ENCODE measurements at places on chromosomes 16 and 17.

GRCh38 chr16:56609463-56609921 is 1.1 kb downstream of the MT2A start:
- DNase-seq, result peak; percentile 87

DNA sequence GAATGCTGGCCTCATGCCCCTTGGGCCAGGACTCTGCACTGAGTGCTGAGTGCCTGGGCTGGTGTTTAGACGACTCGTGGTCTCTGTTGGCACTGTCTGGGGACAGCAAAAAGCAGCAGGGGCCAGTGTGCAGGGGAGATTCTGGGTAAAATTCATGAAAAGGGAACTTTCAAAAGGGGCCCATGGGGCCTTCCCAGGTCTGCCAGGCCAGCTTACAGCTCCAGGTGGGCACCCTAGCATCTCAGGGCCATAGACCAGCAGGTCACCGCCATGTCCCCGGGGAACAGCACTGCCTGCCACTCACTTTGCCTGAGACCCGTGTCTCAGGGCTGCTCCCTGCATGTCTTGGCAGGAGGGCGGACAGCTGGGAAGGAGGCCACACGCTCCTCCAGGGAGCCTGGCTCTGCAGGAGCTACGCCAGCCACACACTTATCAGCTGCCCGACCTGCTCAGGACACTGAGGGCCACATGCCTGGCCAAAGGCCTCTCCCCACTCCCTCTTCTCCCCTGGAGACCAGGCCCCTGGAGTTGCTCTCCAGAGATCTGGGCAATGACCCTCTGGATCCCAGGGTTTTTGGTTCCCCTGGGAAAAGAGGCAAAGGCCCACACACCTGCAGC is 8.8 kb upstream of the FASN start:
- no peak for DNase-seq

GRCh38 chr17:13609941-13610340 is 8.2 kb upstream of the HS3ST3A1 start:
- DNase-seq, result no peak

- peak; percentile 37 for DNase-seq
Observed at GRCh38 chr16:4261557-4262172, 11.2 kb downstream of the TFAP4 start.

DNA sequence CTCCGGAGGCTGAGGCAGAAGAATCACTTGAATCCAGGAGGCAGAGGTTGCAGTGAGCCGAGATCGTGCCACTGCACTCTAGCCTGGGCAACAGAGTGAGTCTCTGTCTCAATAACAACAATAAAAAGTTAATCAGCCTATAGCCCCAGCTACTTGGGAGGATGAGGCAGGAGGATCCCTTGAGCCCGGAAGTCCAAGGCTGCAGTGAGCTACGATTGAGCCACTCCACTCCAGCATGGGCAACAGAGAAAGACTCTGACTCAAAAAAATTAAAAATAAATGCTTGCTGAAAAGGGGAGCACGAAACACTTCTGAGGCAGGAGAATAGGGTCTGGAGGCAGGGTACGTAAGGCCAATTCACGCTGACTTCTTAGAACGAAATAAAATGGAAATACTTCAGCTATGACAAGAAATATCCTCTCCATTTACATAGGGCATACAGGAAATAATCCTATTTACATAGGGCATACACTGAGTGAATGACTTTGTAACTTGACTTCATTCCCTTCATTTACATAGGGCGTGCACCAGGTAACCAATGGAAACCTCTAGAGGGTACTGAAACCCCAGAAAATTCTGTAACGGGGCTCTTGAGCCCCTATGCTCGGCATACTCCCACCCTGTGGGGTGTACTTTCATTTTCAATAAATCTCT is 3.2 kb upstream of the PRPSAP1 start:
- DNase-seq, result no peak

DNA sequence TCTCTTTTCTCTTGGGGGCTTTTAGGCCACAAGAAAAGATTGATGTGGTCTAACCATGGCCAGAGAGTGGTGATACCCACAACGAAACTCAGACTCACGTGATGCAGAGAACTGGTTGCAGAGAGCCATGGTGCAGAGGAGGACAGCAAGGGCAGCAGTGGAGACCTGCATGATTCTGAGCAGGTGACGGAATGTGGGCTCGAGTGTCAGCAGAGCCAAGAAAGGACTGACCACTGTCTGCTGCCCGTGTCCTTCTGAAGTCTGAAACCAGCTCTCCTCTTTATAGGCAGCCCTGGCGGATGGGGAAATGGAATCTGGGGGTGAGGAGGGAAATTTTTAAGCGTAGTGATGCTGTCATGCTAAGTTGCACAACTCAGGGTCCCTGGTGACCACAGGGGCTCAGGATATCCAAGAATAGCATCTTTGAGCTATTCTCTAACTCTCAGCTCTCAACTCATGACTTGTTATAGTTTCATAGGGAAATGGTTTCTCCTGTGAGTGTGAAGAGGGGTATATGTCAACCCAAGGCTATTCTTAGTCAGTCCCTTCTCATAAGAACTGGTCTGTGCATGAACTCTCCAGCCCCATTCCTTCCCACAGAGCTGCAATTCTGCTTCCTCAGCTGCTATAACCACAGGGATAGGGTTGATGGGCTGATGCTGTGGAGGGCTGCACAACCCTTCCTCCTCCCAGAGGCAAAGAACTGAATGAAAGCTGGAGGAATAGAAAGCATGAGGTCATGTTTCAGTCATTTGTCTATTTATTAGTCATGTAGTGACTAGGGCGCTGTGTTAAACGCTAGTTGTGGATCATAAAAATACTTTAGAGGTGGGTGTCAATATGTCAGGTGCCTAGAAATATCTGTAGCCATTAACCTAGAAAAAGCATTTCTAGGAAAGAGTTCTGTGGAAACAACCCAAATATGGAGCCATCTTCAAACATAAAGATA is at the start of gene CCL3:
Gene CCL3, minus strand, starts transcription at position 256 of the 949 bp plus-strand sequence. Its CDS starts 85 bp downstream, at position 171.
- no peak for DNase-seq

DNA sequence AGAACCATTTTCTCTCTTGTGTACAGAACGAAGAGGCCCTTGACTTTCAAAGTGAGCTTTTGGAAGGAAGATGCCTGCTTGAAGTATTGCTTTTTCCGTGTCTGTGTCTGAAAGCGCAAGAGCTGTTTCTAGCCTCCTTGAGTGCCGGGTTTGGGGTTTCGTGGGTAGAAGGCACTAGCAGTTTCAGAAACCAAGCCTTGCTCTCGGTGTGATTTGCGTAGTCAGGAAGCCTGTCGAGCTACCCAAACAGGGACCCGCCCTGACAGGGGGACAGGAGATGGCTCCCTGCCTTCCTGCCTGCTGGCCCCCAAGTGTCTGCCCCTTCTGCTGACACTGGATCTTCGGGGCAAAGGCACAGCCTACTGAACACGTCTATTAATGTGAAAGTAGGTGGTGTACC is 322.0 kb downstream of the MAF start:
- DNase-seq, result no peak

DNA sequence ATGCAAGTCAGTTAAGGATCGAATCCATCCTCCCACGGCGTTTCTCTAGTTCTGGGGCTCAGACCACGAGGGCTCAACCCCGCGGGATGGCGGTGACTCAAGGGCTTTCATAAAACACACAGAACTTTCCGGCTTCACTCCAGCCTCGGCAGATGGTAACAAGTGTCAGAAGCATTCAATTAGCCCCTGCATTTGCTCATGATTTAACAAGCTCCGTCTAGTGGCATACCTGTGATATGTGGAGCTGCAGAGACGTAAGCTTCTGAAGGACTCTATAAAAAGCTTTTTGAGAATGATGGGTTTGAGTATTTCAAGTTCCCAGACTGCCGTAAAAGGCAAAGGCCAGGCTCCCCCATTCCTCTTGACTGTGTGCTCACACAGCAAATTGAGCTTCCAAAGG is 91.3 kb upstream of the SEC14L1 start:
- DNase-seq, result no peak
